ENCODE measurements at places on chromosomes 1 and 21.

- DNase-seq = no peak
Observed at GRCh38 chr1:203572134-203572625, 54.5 kb upstream of the ATP2B4 start.

GRCh38 chr1:178311164-178311563 is 185.6 kb downstream of the CLEC20A start:
- DNase-seq = no peak

DNA sequence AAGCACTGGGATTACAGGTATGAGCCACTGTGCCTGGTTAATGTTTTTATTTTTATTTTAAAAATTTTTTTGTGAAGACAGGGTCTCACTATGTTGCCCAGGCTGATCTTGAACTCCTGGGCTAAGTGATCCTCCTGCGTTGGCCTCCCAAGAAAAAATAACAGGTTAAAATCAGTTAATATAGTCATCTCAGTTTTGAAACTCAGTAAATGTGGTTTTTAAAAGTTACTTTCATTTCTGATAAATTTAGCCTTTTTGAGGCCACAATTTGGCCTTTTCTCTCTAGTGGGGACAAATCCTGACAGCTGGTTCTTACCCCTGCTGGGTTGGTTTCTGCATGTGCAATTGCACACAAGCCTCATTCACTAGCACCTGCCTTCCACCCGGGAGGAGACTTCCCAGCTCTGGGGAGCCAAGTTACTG is 13.3 kb downstream of the PMF1 start:
- DNase-seq = no peak

- peak; percentile 81 for DNase-seq
Observed at GRCh38 chr1:58884706-58885661, 101.1 kb upstream of the JUN start.

DNA sequence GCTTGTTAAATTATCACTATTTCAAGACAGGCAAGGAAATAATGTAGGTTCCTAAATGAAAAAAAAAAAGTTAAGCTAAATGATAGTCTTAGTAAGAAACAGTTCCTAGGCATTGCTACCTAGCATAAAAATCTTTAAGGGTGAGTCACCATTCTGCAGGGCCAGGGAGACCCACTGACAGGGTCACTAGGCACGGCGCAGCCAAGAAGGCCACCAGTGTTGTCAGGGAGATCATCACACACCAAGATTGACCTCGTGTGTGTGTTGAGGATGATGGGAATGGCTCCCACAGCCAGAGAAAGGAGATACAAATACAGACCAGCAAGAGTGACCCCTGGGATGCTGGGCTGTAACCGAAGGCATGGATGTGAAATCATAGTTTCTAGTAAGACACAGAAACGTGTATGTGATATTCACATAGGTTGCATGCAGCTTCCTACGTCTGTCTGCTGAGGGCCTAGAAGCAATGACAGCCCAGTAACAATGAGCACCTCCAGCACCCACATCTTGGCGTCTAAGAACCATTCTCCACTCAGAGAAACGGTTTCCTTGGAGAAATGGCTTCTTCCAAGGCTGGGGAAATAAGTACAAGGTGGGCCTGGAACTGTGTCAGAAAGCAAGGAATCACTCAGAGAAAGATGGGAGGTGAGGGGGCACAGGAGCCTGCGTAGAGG is 29.1 kb downstream of the RIPK4 start:
- DNase-seq = no peak

GRCh38 chr1:22447621-22448111 is 4.0 kb upstream of the ZBTB40 start:
- DNase-seq = peak; percentile 35

GRCh38 chr1:61580417-61580816 is 144.5 kb downstream of the TM2D1 start:
- no peak for DNase-seq

- DNase-seq = no peak
Observed at GRCh38 chr1:218667781-218668516, 322.8 kb downstream of the TGFB2 start.

DNA sequence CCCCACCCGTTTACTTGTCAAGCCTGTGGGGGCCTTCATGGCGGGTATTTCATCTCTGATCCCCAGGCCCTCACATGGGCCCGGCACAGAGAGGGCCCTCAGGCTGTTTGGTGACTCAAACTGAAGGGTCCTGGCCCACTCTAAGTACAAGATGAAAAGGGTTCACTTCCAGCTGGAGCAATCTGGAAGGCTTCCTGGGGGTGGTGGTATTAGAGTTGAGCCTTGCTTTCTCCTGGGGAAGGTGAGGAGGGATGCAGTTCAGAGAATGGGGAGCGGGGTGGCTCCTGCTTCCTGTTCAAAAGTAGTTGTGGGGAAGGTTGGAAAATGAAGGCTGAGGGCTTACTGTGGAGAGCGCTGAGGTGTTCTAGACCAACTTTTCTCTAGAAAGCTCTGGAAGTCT is 47.7 kb downstream of the DHRS3 start:
- DNase-seq = no peak

DNA sequence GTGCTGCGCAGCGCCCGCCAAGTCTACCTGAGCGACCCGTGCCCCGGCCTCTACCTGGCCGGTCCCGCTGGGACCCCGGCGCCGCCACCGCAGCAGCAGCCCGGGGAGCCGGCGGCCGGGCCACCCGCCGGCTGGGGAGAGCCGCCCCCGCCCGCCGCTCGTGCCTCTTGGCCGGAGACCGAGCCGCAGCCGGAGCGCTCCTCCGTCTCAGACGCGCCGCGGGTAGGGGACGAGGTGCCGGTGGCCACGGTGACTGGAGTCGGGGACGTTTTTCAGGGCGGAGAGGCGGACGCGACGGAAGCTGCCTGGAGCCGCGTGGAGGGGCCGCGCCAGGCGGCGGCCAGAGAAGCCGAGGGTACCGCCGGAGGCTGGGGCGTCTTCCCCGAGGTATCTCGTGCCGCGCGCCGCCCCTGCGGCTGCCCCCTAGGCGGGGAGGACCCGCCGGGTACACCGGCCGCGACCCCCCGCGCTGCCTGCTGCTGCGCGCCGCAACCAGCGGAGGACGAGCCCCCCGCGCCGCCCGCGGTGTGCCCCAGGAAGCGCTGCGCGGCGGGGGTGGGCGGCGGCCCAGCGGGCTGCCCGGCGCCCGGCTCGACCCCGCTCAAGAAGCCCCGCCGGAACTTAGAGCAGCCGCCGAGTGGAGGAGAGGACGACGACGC is 646 bp downstream of the IER5 start:
- no peak for DNase-seq

DNA sequence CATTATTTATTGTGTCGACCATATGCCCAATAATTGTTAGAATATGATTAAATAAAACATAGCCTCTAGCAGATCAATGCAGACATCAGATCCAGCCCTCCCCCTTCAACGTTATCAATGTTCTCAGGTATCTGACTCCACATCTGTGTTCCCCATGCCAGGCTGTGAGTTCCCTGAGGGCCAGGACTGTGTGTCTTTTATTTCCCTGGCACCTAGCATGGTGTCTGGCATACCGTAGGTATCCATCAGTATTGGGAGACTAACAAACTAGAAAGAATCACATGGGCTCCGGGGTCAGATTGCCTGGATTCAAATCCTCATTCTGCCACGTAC is 48.3 kb downstream of the SDC3 start:
- DNase-seq = no peak

DNA sequence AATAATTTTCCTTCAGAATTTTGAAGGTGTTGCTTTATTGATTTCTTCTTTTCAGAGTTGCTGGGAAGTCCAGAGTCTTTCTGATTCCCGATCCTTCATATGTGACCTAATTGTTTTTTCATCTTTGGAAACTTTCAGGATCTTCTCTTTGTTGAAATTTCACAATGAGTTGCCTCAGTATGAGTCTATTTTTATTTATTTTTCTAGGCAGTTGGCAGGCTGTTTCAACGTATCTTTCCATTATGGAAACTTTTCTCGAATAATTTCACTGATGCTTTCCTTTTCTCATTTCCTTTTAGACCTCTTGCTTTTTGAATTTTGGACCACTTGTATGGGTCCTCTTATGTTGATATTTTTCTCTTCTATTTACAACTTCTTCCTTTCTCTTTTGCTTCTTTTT is 354.3 kb downstream of the TGFB2 start:
- no peak for DNase-seq

DNA sequence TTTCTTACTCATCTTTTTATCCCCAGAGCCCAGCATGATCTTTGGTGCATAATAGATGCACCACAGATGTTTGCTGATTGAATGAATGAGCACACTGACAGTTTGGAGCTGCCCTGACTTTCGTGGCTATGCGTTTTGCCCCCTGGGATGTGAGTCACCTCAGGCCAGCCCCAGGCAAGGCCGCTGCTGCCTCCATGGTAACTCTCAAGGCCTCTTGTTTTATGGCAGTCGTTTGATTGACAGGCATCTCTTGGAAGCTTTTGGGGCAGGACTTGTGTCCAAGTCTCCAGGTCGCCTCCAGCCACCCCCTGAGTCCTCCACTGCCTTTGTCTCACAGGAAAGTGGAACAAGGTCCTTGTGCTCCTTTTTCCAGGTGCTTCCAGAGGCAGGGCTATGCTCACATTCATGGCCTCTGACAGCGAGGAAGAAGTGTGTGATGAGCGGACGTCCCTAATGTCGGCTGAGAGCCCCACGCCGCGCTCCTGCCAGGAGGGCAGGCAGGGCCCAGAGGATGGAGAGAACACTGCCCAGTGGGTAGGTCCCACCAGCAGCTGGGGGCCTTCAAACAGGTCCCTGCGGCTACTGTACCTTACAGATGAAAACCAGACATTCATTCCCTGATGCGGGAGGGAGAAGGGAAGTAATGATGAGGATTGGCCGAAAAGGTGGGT is 11.2 kb downstream of the PSEN2 start:
- DNase-seq = no peak

- DNase-seq = no peak
Observed at GRCh38 chr1:87598429-87598828, 269.7 kb downstream of the LMO4 start.

DNA sequence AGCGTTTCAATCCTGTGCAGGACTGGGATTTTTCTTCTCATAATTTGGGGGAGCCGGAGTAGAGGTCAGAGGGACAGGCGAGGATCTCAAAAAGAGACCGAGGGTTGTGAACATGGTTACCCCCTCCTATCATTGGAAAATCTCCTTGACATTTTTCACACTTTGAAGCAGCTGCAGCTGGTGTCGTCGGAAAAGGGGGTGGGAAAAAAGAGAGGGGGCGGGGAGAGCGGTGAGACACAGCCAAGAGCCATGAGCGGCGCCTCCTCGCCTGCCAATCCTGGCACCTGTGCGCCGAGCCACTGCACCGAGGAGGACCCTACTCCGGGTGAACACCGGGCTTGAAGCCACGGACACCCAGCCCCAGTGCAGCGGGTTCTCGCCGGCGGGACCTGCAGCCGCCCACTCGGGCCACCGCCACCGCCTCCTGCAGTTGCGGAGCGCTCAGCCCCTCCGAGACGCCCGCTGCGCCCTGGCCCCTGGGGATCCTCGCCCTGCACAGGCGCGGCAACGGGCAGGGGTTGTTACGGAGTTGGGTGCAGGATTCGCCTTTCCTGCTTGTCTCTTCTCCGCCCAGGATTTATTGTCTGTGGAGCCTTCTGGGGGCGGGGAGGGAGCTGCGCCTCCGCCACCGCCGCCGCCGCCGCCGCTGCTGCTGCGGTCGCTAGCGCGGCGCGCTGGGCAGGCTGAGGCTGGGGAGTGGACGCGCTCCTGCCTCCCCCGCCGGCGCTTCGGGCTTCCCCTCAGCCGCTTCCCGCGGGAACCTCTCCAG is at the start of gene LRRC7:
Gene LRRC7 (plus strand): TSS at position 271 of the 769 bp plus-strand sequence. CDS start 718 bp downstream, outside the sequence.
- no peak for DNase-seq

- no peak for DNase-seq
Observed at GRCh38 chr1:214124281-214124805, 136.6 kb downstream of the PROX1 start.

GRCh38 chr1:95657248-95657647 is 423.2 kb downstream of the RWDD3 start:
- no peak for DNase-seq

DNA sequence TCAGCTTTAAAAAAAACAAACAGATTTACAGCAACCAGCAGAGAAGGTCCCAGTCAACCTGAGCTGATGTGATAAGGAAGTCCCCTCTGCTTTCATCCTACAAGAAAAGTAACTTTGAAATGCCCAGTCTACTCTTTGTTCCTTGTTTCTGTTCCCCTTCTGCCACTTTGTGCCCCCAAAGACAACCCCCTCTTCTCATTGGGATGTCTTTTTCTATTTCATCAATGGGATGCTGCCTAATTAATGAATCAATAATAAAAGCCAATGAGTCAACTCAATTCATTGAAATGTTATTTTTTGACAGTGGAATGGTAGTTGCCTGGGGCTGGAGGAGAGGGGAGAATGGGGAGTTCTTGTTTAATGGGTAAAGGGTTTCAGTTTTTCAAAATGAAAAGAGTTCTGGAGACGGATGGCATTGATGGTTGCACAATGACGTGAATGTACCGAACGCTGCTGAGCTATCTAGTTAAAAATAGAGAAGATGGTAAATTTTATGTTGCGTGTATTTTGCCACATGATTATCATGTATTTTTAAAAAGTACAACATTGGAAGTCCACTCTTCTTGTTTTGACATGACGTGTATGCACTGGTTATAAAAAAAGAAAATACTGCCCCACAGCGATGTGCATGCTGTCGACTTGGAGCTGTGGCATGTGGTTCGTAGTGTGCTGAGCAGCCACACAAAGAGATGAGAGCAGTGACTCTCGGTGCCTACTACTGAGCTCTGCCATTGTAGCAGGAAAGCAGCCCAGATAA is 22.4 kb upstream of the PADI2 start:
- DNase-seq = no peak

DNA sequence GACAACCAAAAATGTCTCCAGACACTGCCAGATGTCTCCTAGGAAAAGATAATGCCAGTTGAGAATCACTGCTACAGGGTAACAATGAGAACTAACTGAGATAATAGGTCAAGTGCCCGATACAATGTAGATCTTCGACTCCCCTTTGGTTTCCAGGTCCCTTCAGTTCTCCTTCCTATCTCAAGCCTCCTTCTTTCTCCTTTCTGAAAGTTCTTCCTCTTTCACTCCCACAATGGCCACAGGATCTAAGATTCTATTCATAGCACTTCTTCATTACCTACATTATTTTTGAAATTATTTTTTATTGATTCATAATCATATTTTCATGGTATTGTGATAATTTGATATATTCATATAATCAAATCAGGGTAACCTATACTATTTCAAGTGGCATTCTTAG is 6.3 kb downstream of the PFDN2 start:
- DNase-seq = no peak
